CD4-positive, alpha-beta T cell treated with Interleukin-1 beta for 1 hour (primary cell): ENCODE measurements at places on chromosomes 6 and 20.

DNA sequence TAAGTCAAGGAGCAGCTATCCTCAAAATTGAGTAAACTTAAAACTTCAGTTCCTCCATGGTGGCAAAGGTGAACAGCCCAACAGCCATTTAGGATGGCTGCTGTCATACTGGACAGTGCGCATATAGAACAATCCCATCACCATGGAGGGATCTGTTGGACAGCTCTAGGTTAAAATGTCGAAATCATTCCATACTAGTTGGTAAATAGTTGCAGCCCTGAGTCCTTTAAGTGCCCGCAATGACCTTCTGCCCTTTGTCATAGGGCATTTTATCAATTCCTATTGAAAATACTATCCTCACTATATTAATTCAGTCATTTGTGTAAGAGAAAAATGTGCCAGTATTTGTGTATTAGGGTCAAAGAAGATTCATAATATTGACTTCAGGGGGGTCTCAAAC is 8.9 kb upstream of the ARMH2 start:
- no peak for DNase-seq

- no peak for DNase-seq
Observed at GRCh38 chr6:31339210-31339609, 17.8 kb downstream of the HLA-B start.

DNA sequence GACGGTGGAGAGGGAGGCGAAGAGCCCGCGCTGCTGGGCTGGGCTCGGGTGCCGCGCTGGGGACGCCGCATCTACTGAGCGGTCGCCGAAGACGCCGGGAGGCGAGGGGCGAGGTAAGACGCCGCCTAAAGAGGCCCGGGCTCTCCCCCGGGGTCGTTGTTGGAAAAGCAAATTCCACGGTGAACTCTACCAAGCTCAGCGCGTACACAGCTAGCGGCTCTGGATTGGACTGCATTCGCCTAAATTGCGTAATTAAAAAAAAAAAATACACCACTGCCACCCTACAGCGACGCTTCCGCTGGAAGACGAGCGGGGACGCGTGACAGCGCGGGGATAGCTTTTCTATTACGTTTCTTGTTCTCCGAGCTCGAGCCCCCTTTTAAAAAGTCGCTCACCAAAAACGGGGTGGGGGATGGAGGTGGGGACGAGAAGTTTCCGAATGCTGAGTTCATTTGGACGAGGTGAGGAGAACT is 92.0 kb upstream of the PRDM1 start:
- peak; percentile 64 for DNase-seq

GRCh38 chr20:25465243-25466135 is 58.0 kb downstream of the GINS1 start:
- DNase-seq: no peak

- DNase-seq: no peak
Observed at GRCh38 chr6:161101517-161101916, 109.9 kb downstream of the MAP3K4 start.

GRCh38 chr6:38137608-38138265 is 318.2 kb downstream of the ZFAND3 start:
- DNase-seq: no peak

GRCh38 chr6:8114956-8115355 is 12.6 kb upstream of the EEF1E1 start:
- DNase-seq: no peak

DNA sequence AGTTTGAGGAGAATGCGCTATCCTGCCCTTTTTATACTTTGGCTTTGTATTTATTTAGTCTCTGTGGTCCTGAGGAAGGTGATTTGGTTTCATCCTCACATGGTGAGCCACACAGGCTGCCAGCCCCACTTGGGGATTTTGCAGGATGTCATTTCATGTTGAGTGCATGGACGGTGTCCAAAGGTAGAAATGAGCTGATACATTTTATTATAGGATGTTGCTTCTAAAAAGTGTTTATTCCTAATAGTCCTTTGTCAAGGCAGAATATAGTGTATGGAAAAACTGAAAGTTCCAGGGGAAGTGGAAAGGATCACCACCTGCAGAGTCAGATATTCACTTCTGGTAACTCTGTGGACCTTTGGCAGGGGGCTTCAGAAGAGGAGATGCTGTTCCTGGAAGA is 434.6 kb downstream of the CD109 start:
- no peak for DNase-seq

DNA sequence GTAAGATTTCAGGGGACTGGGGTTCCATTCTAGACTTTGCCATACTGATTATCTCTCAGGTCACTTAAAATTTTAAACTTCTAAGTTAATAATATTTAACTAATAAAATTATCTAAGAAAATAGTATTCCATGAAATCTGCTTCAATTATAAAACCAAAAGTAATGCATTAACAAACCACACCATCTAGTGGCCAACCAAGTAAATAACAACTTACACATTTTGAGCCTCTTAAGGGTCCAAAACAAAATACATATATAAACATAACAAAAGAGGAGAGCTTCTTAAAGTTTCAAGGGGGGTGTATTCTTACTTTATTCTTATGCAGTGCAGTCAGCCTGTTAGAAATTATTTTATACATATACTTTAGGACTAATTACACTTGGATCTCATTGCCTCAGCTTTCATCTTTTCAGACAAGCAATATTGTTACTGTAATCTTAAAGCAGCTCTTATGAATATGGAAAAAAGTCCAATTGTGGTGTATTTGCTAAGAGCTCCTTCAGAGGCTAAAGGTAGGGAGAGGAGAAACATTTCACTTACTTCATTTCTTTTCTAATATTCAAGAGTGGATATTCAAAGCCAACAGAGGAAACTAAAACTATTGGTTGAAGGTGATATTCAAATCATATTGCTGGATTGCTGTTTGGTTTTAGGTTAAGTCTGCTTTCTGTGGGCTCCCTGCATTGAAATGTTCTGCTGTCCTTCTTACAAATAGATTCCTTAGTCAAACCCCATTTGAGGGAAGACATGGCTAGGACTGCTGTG is 199.7 kb upstream of the SIM1 start:
- DNase-seq: no peak

DNA sequence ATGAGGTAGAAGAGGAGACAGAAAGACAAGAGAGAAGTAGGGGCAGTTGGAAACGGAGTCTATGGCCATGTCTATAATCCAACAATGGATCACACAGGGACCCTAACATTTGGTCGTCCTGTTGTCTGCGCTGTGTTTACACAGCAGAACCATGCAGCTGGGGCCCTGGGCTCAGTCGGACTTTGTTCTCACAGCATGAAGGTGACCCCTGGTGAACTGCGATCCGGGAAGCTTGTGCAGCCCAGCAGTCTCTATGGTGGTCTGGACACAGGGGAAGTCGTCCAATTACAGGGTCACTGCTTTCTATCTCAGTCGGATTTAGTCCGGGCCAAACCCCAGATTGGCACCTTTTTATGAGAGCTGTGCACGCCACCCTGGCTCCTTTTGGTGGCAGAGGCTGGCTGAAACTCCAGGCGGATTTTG is 153.6 kb downstream of the FOXA2 start:
- no peak for DNase-seq

- DNase-seq: no peak
Observed at GRCh38 chr6:43034190-43034525, 12.7 kb downstream of the RRP36 start.

- no peak for DNase-seq
Observed at GRCh38 chr6:165920896-165921671, 246.6 kb downstream of the TBXT start.

DNA sequence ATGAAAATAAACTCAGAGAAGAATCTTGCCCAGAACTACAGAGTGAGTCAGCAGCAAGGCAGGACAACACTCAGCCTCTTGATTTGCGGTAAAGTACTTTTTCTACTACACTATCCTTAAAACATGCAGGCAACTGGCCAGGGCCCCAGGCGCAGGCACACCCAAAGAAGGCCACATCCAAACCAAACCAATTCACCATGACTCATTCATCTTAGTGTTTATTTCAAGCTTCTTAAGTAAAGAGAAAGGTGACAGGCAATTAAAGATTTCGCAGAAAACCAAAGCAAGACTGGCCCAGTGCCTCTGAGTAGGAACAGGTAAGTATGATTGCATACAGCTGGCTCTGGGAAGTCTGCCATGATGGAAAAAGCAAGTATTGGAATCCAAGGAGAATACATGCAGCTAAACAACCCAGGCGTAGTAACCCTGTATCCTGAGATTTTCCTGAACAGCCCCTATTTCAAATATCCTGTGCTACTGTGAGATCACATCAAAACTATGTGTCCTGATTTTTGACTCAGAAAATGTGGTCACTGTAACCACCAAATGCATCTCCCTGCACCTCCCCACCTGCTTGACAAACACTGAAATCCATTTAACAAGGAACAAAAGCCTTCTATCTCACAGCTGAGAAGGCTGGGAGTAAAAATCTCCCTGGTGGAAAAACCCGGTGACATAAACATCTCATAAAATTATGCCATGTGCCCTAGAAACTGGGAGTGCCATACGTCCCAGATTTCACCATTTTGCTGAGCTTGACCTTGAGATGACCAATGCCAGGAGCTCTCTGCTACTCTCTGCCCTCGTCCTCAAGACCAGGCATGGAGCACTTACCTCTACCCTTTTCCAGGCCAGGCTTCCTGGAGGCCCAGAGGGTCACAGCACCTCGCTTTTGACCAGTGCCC is 12.4 kb downstream of the WFDC3 start:
- DNase-seq: no peak

DNA sequence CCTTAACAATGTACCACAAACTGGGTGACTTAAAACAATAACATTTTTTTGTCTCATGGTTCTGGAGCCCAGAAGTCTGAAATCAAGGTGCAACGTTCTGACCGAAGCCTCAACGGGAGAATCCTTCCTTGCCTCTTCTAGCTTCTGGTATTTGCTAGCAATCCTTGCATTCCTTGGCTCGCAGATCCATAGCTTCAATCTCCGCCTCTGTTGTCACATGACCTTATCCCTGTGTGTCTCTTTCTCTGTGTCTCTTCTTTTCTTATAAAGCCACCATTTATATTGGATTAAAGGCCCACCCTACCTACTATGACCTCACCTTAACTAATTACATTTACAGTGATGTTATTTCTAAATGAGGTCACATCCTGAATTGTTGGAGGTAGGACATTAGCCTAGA is 37.2 kb upstream of the DOK5 start:
- DNase-seq: no peak

GRCh38 chr20:34355427-34355826 is 7.6 kb upstream of the ITCH start:
- DNase-seq: no peak

- no peak for DNase-seq
Observed at GRCh38 chr20:50584687-50585086, 74.5 kb downstream of the PTPN1 start.

DNA sequence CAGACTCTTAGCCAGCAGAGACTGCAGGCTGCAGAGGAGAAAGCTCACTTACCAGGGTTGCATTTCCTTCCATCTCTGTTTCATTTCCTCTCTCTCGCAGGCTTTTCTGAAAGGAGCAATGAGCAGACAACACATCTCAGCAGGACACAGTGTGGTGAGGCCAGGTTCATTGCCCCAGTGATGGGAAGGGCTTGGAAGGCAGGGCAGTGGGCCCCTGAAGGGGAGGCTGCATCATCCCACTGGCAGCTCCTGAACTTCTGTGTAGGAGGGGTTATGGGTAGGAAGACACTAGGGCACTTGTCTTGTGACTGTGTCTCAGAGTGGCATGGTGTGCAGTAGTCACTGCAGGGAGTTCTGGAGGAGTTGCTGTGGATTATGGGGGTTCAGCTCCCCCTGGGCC is 246.8 kb downstream of the QKI start:
- no peak for DNase-seq

DNA sequence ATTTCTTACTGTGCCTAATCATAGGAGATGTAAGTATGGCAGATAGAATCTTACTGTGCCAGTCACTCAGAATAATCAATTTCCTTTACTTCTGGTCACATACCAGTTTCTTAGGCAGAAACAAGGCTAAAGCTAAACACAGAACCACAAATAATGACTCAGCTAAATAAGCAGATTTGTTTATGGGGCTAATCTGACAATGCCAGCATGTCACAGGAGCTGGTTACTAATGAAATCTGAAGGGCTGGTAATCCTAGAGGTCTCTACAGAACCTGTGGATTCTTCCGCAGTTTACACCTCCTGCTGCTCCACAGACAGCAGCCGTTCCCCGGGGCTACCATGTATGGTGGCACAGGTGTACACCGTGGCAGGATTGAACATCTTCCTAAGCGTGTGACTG is 80.8 kb downstream of the LYRM4 start:
- no peak for DNase-seq

- peak; percentile 65 for DNase-seq
Observed at GRCh38 chr6:149060300-149060984, 257.1 kb upstream of the TAB2 start.

- no peak for DNase-seq
Observed at GRCh38 chr20:44540834-44541233, 19.0 kb upstream of the SERINC3 start.

DNA sequence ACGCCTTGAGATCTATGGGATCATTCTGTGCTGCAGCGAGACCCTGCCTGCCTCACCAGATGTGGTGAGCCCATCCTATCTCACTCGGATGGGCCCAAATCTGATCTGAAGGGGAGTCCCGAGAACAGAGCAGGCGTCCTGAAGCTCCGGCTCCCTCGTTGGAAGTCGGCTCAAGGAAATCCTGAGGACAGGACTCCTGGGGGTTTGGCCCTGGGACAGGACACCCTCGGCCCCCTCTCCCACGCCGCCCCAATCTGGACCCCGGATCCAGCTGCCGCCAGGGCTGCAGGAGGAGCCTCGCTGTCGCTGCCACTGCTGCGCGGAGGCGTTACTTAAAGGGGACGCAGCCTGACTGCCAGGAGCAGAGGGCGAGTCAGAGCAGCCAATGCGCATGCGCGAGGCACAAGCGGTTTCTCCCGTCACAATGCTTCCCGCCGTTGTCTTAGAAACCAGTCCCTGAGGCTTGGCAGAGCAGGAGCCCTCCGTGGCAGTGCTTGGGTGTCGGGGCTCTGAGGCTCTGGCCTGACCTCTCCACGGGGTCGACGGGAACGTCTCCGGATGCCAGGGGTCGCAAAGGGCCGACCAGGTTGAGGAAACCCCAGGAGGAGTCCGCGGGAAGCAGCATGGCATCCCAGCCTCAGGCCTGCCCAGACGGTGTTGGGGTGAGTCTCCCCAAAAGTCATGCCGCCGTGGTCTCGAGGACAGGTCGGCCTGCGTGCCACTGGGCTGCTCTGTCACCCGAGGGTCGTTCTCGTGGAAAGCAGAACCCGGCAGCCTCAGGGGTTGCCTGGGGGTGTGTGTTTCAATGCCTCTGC is 1567.8 kb upstream of the DEFB115 start:
- DNase-seq: no peak

GRCh38 chr20:2149507-2149906 is 47.9 kb downstream of the STK35 start:
- no peak for DNase-seq

DNA sequence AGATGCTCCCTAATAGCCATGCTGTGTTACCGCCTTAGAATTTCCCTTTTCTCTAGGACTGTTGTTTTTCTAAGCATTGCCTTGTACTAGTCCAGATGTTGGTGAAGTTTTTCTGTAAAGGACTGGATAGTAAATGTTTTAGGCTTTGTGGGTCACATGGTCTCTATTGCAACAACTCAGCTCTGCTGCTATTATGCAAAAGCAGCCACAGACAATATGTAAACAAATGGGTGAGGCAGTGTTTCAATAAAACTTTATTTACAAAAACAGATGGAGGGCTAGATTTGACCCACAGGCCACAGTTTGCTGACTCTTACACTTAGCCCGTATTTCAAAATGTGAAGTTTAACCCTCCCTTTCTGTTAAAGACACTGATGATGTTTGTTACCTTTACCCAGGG is 207.6 kb upstream of the MYLIP start:
- DNase-seq: no peak

- no peak for DNase-seq
Observed at GRCh38 chr6:31466466-31466865, 31.5 kb upstream of the MICB start.

- no peak for DNase-seq
Observed at GRCh38 chr20:61937146-61937962, 128.3 kb downstream of the TAF4 start.

- no peak for DNase-seq
Observed at GRCh38 chr6:17429383-17430061, 36.1 kb downstream of the CAP2 start.
